ENCODE measurements at places on chromosomes 2 and 18.
A peak's percentile ranks its signal among the peaks of the same experiment; 100 is the strongest.

GRCh38 chr2:120768112-120769048 lies 32.7 kb downstream of the GLI2 start:
- no peak for DNase-seq

GRCh38 chr2:216350214-216350791 lies 22.0 kb downstream of the MARCHF4 start:
- DNase-seq = no peak

DNA sequence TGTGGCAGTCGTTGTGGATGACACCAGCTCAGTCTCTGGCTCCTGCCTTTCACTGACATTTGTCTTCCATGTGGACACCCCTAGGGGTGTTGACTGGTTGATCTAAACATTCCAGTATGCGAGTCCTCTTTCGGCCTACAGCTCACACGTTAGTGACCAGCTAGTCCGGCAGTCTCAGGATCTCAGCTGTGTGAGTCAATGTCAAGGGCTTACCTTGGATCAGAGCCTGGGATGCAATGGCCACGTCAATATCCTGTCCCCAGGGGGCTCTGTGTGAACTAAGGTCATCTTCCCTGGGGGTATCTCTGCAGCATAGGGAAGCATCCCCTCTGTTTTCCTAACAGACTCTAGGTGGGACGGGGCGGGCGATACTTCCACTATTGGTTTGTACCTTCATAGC lies 35.1 kb upstream of the YWHAQ start:
- DNase-seq = no peak

DNA sequence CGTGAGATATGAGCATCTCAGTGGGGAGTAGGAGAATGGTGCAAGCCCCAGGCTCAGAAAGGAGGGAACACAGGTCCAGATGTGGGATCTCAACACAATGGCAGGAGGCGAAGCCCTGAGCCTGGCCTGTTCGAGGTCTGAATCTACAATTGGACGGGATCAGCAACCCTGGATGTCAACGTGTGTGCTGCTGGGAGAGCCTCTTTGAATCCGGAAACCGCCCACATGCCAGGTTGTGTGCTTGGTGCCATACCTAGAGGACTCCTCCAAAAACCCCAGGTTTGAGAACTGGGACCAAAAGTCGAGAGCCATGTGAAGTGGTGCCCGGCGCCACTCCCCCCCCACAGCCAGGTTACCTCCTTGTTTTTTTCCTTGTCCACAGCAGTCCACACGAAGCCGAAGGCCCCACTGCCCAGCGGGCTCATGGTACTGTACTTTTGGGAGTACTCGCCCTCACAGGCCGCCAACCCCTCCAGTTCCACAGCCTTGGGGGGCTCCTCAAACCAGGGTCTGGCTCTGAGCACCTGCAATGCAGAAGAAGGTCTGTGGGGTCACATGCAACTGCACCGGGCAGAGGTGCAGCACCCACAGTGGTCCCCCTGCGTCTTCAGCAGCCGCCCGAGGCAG lies 20.4 kb upstream of the MTERF4 start:
- no peak for DNase-seq

DNA sequence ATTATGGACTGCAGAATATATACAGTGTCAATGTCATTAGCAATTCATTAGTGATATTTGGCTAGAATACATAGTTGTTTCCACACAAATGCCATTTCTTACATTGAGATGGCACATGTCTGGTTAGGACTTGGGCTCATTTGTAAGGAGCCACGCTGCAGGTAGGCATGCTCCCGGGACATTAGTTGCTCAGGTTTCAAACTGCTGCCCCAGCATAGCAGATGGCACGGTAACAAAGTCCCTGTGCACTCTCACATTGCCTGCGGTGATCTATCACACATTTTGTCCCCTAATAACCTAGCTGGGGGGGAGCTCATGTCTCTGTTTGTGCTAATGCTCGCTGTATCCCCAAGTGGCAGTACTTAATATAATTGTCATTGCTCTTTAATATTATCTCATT lies 185.1 kb downstream of the NEDD4L start:
- DNase-seq = no peak

DNA sequence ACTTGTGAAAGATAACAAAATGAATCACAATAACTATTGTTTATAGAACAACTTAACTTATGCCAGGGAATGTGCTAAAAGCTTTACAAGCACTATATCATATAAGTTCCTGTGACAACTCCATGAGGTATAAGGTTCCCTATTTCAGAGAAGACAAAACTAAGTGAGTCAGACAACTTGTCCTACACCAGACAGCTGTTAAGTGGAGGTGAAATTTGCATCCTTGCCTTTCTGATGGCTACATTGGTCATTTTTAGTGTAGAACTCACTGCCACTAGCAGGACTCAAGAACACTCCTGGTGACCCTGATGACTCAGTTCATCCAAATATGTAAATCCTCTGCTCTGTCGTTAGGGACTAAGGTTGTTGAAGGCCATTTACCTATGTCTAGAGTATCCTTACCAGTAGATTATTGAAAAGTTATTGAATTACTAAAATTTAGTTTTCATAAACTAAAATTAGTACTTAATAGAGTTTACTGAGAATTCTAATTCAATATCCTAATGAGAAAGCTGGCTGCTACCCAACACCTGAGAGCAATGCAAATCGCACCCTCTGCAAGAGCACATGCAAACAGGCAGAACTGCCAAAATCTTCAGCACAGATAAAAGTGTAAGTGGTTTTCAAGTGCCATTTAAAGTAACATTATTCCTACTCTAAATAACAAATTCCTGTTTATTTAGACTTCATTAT lies 636.2 kb downstream of the NRXN1 start:
- no peak for DNase-seq

GRCh38 chr2:171669121-171669520 lies 18.1 kb upstream of the DYNC1I2 start:
- no peak for DNase-seq

GRCh38 chr18:28151434-28151833 lies 25.5 kb downstream of the CDH2 start:
- no peak for DNase-seq

DNA sequence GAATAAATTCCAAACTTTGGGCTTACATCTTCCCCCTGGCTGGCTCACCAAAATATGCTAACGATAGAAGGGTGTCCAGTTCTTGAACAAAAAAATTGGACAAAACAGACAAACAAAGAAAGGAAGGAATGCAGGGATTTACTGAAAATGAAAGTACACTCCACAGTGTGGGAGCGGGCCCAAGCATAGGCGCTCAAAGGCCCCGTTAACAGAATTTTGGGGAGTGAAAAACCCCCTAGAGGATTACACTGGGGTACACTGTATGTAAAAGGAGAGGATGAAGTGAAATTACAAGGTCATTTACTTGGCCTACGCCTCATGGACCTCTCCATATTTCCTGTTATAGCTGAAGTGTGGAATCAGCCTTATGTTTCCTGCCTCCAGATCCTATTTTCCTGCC lies 899.7 kb downstream of the DSC3 start:
- DNase-seq = no peak

- DNase-seq = no peak
These were observed 5.4 kb downstream of the CTAGE1 start for GRCh38 chr18:22412176-22412911.

- no peak for DNase-seq
These were observed 34.5 kb downstream of the TTLL4 start for GRCh38 chr2:218745160-218745558.

- no peak for DNase-seq
These were observed 228.0 kb downstream of the CYP26B1 start for GRCh38 chr2:71919708-71920107.

GRCh38 chr18:79221136-79221535 lies 151.9 kb downstream of the ATP9B start:
- DNase-seq = no peak

GRCh38 chr2:82234283-82234874 lies 1929.8 kb upstream of the LRRTM1 start:
- DNase-seq = no peak

- DNase-seq = no peak
These were observed 8.6 kb upstream of the PCARE start for GRCh38 chr2:29082804-29083495.

- no peak for DNase-seq
These were observed 443.9 kb upstream of the ZNF804A start for GRCh38 chr2:184154438-184154837.

GRCh38 chr2:37776487-37776886 lies 105.0 kb upstream of the CDC42EP3 start:
- DNase-seq = no peak

DNA sequence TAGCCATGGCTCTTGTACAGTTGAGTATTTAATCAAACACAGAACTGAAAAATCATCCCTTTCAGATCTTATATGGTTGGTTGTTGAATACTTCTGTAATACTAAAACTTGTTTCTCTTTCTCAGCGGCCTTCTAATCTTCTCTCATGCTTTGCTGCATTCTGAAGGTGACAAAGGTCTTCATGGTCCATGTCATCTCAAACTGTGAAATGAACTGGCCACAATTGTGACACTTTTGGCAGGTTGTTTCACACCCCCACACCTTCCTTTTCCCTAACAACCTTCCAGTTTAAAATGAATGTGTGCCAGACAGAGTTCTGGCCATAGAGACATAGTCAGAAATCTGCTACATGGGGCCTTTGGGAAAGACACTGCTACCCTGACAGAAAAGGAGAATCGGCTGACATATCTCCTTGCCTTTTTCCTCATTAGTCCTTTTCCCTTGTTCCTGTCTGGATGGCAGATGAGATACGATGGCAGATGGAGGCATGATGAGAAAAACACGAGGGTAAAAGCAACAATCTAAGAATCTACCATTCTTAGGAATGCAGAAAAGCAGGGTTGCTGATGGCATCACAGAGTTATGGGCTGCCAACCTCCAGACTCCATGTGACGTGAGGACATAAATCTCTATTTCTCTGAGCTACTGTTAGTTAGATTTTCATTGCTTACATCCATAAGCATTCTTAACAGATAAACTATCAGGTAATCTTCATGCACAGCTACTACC lies 106.5 kb downstream of the PIGN start:
- no peak for DNase-seq

DNA sequence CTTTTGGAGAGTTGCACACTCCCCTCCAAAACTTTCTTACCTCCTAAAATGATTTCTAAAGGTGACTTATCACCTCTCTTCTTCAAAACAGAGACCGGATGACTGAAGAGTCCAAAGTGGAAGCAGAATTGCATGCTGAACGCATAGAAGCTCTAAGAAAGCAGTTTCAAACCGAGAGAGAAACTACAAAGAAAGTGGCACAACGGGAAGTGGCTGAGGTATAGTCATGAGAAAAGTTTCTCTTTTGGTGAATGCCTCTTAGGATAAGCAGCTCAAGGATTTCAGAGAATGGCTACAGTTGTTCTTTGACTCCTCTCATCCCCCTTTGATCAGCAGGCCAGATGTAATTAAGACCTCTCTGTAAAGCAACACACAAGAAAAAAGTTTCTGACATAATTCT lies 73.6 kb downstream of the GTF3C3 start:
- no peak for DNase-seq

- peak; percentile 27 for DNase-seq
These were observed 6.8 kb downstream of the SCTR start for GRCh38 chr2:119517433-119517832.

DNA sequence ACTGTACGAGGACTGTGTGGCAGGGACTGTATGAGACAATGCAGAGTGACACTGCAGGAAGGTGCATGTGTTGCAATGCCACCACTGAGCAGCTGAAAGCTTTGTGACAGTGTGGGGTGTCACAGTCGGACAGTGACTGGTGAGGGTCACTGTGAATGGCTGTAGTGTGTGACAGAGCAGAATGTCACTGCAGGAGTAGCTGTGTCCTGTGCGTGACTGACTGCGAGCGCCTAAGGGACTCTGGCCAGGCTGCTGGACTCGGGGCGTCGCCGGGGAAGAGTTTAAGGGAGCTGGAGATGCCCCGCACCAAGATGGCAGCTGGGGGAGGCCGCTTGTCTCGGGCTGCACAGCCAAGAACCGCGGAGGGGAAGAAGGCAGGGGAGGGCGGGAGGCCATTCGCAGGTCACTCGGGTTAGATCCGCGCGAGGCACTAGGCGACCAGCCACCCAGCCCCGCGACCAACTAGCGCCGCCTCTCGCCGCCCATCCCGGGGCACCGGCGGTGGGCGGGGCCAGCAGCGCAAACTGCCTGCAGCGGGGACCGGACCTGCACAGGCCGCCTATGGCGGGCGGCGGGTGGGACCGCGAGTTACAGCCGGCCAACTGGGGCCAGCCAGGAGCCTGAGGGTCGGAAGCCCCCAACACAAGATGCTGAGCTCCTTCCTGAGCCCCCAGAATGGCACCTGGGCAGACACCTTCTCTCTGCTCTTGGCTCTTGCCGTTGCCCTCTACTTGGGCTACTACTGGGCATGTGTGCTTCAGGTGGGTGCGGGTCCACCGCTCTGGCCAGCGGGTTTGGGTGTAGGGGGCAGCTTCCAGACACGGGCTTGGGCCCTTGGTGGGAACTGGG lies at the start of gene ABHD1:
TSS of gene ABHD1 (plus strand) at position 514 of the 849 bp plus-strand sequence. CDS start at position 648, 134 bp downstream.
- peak; percentile 71 for DNase-seq

- no peak for DNase-seq
These were observed 7.3 kb downstream of the PXDN start for GRCh38 chr2:1736997-1737480.

DNA sequence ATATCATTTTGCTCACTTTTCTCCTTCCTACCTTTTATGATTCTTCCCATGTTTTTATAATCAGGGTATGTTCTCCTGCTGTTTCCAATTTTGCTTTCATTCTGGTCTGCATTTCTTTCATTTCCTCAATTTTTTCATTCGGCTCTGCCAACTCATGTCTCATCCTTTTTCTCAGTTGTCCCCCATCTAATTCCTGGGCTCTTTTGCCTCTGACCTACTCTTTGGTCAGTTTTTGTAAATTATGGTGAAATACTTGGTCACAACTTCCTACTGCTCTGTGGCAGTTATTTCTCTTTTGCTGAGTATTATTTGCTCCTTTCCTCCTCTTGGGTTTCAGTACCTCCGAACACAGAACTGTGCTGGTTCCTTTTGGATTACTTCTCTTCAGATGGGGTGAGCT lies 27.5 kb downstream of the MYO7B start:
- DNase-seq = peak; percentile 1

DNA sequence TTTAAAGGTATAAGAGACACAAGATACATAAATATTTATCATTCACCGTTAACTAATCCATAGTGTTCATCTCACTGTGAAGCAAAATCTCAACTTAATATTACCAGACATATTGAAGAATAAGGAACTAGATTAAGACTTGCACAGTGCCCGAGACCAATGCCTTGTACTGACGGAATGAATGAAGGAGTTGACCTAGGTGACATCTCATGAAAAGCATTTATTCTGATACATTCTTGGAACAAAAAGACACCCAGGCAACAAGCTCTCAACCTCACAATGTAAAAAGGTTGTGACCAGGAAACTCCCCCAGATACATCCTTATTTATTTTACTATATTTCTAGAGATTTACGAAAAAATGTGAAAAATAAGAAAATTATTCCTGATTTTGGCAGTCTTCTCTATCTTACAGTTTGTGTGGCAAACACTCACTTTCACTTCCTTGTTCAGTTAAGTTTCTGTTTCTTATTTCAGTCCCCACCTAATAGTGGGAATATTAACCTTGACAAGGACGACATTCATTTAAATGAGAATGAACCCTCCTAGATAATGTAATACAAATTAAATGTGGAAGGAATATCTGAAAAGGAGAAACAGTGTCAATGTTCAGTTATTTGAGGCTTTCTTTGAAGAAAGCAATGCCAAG lies 28.4 kb downstream of the M1AP start:
- peak; percentile 57 for DNase-seq

GRCh38 chr18:44855681-44856080 lies 175.0 kb downstream of the SETBP1 start:
- no peak for DNase-seq

- DNase-seq = peak; percentile 72
These were observed 50.6 kb downstream of the GALNT3 start for GRCh38 chr2:165743442-165743841.

- DNase-seq = no peak
These were observed 9.5 kb downstream of the CERS6 start for GRCh38 chr2:168465594-168465993.
